ENCODE measurements at places on chromosomes 6 and 20.

- no peak for DNase-seq
Measured at GRCh38 chr20:11277170-11277569, 603.4 kb upstream of the JAG1 start.

- no peak for DNase-seq
Measured at GRCh38 chr6:85580878-85581267, 12.8 kb downstream of the SNX14 start.

DNA sequence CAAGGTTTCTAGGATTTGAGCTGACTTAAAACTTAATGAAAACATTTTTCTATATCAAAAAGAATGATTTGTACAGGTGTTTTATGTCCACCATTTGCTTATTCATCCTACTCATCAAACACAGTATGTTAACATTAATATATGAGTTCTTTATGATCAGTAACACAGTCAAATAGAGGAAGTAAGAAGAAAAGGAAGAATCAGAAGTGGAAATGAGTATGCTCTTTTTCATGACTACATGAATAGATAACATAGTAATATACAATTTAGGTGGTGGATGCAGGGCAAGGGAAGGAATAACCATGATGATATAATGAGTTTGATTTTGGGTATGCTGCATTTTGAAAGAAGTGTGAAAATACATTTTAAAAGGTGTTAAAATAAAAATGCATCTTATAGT lies 16.5 kb downstream of the KPNA5 start:
- DNase-seq, result no peak

DNA sequence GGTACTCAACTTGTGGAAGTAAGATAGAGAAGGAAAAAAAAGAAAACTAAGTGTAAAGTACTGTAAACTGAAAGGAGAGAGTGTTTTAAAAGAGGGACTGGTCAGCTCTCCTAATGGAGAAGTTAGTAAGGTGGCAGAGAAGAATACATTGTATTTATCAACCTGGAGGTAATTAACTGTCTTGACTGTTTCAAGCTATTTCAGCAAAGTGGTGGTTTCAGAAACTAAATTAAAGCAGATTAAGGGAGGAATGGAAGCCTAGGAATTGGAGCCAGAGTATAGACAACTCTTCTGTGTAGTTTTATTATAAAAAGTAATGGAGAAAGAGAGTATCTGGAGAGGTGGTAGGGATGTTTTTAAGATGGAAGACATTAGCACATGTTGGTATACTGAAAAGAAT lies 2.7 kb upstream of the PHF10 start:
- DNase-seq, result no peak

DNA sequence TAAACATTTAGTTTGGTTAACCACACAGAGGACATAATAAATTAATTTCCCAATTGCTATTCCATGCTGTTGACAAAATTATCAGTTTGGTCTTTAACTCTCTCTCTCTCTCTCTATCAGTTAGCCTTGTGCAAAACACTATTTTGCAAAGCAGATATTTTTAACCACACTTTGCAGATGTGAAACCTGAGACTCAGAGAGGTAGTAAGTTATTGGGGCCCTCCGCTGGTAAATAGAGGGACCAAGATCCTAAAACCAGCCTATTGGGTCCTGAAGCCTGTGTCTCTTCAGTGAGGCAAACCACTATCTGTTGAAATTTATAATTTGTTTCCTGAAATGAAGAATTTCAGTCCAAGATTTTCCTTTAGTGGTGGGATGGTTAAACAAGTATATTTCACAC lies 231.0 kb downstream of the SOD2 start:
- no peak for DNase-seq

- no peak for DNase-seq
Measured at GRCh38 chr6:161139766-161140553, 133.9 kb downstream of the AGPAT4 start.

- DNase-seq, result no peak
Measured at GRCh38 chr6:122787721-122788120, 1.3 kb upstream of the SMPDL3A start.

DNA sequence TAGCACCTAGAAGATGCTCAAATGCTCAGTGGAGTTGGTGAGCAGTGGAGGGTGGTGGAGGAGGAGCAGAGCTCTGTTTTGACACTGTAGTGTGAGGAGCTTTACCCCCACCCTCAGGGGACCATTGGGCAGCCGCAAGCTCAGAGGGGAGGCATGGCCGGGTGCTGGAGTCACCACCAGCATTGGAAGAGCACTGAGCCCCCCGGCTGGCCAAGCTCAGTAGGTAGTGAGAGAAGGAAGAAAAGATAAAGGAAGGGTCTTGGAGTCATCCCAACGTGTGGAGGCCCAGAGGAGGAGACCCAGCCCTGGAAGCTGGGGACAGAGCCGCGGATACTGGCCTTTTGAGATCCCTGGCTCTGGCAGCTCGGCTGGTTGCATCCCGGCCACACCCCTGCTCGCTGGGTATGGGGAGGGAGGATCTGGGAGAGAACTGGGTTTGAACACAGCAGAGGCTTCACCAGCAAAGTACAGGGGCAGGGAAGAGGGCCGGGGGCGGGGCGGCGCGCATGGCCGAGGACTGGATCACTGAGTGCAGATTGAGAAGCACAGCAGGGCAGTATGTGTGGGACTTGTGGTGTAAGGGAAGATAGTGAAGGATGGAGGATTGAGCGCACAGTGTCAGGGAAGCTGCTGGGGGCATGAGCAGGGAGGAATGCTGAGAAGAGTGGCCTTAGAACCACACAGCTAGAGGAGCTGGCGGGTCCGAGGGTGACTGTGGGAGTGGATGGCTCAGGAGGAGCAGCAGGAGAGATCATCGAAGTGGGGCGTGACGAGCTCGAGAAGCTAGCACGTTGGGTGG lies 24.4 kb downstream of the SYNDIG1 start:
- no peak for DNase-seq

- DNase-seq, result no peak
Measured at GRCh38 chr6:111499269-111499793, 16.3 kb upstream of the REV3L start.

DNA sequence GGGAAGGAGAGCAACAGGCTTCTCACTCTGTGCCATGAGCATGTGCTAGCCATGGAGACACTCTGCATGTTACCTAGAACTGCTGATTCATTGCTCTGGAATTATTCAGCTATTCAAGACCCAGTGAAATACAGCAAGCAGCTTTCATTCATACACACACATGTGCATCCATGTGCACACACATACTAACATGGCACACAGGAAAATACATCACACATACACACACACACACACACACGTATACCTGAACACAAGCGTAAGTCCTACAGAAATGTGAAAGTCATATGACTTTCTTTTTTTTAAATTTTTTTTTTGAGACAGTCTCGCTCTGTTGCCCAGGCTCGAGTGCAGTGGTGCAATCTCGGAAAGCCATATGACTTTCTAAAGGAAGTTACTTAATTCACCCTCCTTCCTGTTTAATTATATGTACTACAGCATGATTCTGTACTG lies 108.2 kb upstream of the NFATC2 start:
- no peak for DNase-seq

DNA sequence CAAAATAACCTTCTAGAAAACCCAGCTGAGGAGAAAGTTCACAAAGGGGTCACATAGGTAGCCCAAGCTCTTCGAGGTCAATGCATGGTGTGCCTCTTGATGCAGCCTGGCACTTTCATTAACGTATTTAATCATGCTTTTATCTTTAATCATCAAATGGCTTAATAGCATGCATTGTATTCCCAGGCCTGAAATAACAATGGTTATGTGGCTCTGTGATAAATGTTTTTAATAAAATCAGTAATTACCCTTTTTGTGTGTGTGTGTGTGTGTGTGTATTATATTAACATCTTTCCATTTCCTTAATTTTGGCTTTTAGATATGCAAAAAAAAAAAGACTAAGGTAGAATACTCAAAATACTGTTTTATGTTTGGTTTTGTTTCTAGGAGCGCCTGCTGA lies 681.8 kb downstream of the PTPRT start:
- no peak for DNase-seq

DNA sequence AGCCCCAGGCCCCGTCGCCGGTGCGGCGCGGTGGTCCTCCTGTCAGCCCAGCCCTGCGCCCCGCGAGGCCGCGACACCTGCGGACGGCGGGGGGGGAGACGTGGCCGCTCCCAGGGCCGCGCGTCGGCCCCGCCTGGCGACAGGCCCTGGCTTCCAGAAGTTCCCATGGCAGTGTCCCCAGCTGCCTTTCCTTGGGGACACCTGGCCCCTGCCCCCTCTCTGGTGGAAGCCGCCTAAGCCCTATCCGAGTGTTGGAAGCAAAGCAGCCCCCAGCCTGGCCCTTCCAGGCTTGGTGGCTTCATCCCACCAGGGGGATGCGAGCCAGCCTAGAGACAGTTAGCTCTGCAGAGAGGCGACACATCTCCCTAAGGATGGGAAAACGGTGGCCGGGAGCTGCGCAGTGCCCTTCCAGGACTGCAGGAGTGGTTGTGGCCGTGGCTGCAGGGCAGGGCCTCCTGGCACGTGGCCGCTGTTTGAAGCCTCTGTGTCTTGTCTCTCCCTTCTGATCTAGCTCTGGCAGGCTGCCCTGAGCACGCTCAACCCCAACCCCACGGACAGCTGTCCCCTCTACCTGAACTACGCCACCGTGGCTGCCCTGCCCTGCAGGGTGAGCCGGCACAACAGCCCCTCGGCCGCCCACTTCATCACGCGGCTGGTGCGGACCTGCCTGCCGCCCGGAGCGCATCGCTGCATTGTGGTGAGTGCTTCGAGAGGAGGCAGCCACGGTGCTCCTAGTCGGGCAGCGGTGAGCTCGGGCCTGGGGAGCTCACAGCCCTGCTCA lies 816 bp downstream of the NPEPL1 start:
- DNase-seq, result peak; percentile 38

- DNase-seq, result peak; percentile 71
Measured at GRCh38 chr6:31737991-31738979, 1.5 kb upstream of the MSH5 start.

DNA sequence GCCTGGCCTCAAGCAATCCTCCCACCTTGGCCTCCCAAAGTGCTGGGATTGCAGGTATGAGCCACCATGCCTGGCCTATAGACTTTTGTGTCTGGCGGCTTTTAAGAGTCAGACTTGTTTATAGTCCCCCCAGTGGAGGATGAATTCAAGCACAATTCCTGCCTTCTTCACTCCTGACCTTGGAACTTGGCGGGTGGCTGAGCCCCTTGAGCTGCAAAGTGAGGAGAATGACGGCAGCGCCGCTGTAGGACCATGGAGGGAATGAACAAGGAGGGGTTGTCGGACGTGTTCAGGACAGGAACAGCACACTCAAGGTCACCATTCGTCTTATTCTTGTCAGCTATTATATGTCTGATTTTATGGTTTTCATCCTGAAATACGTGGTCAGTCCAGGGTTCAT lies 265.4 kb downstream of the CDH4 start:
- DNase-seq, result no peak

DNA sequence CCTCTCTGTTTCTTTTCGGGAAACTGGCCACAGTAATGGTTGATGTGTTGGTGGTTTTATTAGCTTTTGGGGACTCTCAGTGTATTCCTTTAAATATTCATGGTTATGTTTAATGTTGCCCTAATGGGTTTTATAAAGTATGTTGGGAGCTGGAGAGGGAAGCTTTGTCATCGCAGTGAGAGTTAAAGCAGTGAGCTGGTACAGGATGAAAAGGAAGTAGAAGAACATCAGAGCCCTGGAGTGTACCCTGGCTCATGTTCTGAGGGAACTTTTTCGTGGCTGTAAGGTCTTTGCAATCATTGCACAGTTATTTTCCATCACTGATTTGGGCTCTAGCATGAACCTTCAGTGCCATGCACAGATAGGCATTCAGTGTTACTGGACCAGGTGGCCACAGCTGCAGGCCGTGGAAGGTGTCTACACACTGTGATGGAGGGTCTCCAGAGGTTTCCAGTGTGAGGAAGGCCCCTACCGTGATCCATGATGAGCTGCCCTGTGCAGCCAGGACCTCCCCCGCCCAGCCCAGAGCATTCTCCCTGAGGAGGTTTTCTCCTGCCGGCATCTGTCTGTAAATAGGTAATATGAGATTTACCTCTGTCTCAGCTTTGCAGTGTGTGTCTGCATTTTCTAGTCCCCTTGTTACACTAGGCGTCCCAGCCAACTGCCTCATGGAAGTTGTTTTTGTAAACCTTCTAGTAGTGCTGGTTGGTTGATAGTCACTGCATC lies 22.4 kb upstream of the TMEM217 start:
- DNase-seq, result no peak

GRCh38 chr6:149719531-149719930 lies 1.6 kb upstream of the LATS1 start:
- no peak for DNase-seq

DNA sequence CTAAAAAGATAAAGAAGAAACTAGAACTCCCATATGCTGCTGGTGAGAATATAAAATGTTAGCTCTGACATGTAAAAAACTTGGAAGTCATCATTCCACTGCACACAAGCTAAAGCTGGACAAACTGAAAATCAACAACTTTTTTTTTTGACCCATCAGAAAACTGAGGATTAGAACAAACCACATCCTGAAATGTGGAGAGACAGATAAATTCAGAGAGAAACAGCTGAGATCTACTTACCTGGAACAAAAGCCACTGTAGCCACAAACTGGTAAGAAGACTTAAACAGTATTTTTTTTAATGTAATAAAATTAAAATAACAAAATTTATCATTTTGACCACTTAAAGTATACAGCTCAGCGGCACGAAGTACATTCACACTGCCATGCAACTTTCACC lies 408.5 kb upstream of the RGS17 start:
- no peak for DNase-seq

DNA sequence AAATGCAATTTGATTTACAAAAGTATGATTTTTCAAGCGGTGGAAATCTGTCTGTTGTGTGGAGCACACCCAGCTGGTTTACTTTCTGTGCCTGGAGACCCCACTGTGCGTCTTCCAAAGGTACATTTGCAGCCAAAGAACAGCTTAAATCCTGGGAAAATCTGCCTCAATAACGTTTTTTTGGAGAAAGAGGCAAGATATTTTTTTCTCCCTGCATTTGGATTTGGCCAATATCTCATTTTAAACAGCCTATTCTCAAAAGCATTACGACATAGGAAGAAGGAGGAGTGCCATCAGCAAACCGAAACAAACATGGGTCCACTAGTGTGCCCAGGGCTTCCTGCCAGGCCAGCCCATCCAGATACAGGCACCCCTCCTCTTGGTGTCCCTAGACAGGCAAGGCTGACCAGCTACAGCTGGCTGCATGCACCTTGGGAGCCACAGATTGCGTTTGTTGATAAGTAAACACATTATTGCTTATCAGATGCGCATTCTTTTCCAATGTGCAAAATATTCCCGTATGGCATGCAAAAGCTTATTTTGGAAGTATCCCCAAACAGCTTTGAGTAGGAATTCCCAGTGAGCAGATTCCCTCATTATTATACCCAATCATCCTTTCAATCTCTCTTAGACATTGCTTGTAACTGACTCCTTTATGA lies 184.5 kb upstream of the MARCKS start:
- no peak for DNase-seq

DNA sequence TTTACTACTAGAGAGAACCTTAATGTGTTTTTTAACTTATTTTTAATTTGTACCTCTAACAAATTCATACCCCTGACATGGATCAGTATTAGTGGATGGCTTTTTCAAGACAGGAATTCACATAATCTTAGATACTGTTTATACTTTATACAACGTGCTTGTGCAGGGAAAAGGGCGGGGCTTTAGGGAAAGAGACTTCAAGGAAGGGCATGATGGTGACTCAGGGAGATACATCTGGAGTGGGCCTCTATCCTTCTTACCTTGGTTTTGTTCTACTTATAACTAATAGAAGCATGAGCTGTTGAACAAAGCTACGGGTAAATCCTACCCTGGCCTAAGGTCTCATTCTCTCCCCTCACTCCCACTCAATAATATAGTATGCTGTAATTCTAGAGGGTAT lies 160.8 kb downstream of the C6orf58 start:
- no peak for DNase-seq

Data from stimulated activated naive CD4-positive, alpha-beta T cell (primary cell).